ENCODE measurements at places on chromosomes 4 and X. TPM values are rescaled to one million over a fixed set of nuclear protein-coding genes. Genes with fewer than 3 reads are reported as not detected.

PNMA5 gene
- 0.07 TPM for total RNA-seq

GRCh38 chr4:7166237-7166636 lies 26.1 kb upstream of the SORCS2 start:
- H3K4me1 ChIP-seq, result no peaks in the 10 kb centered on the region
- DNase-seq, result no peak
- H3K4me3 ChIP-seq, result no peak overlapping the region

GRCh38 chr4:184318852-184319251 lies 101.2 kb upstream of the ENPP6 start:
- no peak overlapping the region for H3K4me3 ChIP-seq
- no peak overlapping the region for H3K27ac ChIP-seq

- H3K4me3 ChIP-seq, result no peak overlapping the region
- no peaks in the 10 kb centered on the region for H3K4me1 ChIP-seq
- H3K27me3 ChIP-seq, result no peaks in the 10 kb centered on the region
- no peak overlapping the region for H3K27ac ChIP-seq
Observed at GRCh38 chrX:6257025-6257424, 28.4 kb upstream of the NLGN4X start.

- H3K36me3 ChIP-seq, result no peaks in the 10 kb centered on the region
- DNase-seq, result no peak
- H3K27ac ChIP-seq, result no peak overlapping the region
- H3K27me3 ChIP-seq, result no peaks in the 10 kb centered on the region
- H3K4me1 ChIP-seq, result no peaks in the 10 kb centered on the region
Observed at GRCh38 chr4:177250056-177250696, 59.5 kb upstream of the NEIL3 start.

DNA sequence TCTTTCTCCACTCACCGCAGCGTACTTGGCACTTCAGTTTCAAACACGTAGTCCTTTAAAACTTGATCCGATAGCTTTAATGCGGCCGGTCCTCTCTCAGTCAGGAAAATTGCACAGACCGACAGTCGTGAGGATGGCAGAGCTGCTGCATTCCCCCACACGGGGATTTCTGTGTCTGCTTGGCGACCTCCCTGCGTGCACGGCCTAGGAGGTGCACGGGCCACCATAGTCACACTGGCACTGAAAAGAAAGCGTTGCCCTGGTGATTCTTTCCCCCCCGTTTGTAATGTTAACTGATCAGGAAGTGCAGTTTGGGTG lies 10.3 kb downstream of the AKAP17A start:
- H3K27me3 ChIP-seq, result no peaks in the 10 kb centered on the region
- no peak overlapping the region for H3K4me3 ChIP-seq
- no peaks in the 10 kb centered on the region for H3K4me1 ChIP-seq
- no peak for DNase-seq

GRCh38 chr4:101596781-101597552 lies 193.6 kb upstream of the BANK1 start:
- H3K36me3 ChIP-seq, result no peaks in the 10 kb centered on the region
- no peaks in the 10 kb centered on the region for H3K27me3 ChIP-seq
- no peak overlapping the region for H3K27ac ChIP-seq
- no peak for DNase-seq

- no peaks in the 10 kb centered on the region for H3K27me3 ChIP-seq
- H3K36me3 ChIP-seq, result no peaks in the 10 kb centered on the region
- no peak for DNase-seq
Observed at GRCh38 chrX:352582-353314, 34.0 kb downstream of the PPP2R3B start.

Measured in uterus (tissue), 4 donors.